Thoracic aorta (tissue), 2 donors: ENCODE measurements at places on chromosomes 13 and 19.

DNA sequence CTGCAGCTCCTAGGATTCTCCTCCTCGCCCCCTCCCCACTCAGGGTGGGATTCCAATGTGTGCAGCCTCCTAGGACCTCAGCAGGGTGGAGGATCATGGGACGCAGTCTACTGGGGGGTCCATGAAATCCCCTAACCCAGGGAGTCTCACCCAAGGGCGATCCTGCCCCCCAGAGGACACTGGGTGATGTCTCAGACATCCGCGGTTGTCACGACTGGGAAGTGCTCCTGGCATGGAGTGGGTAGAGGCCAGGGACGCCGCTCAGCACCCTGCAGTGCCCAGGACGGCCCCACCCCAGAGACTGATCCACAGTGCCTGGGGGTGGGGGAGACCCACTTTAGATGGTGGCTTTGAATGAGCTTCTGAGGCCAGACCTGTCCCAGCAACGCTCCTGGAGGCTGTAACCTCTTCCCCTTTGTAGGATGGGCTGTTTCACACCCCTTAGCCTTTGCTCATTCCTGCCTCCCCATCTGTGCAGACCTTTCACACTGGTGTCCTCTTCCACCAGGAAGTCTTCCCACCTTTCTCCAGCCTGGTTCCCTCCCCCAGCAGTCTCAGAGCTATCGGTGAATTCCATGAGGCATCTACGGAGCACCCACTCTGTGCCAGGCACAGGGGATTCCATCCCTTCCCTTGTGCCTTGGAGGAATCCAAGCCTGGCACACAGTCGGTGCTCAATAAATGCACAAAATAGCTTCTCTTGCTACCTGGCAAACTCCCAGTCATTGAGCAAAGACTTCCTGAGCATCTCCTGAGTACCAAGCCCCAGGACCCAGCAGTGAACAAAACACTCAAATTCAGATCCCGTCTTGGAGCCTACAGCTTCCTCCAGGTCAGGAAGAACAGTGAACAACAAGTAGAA, 10.5 kb downstream of the SMIM24 start:
- DNase-seq = no peak

DNA sequence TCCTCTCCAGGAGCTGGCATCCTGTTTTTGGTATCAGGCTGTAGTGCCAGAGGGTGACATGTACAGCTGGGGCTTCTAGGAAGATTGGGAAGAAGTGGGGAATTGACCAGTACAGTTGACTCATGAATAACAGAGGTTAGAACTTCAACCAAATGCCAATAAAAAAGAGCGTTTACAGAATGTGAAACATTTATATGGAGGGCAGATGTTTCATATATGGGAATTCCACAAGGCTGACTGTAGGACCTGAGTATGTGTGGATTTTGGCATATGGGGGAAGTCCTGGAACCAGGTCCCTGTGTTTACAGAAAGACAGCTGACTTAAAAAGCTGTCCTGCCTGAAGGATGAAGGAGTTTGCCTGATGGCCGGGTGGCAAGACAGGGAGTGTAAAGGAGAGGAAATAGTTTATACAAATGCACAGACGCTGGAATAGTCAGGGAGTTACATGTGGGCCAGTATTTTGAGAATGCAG, 5.2 kb downstream of the CHAMP1 start:
- DNase-seq = no peak

- no peak for DNase-seq
These were observed 77.9 kb downstream of the SOX1 start for GRCh38 chr13:112144616-112145550.

- no peak for DNase-seq
These were observed 4.9 kb downstream of the TFDP1 start for GRCh38 chr13:113589251-113589960.

- no peak for DNase-seq
These were observed 80.6 kb upstream of the CLDN10 start for GRCh38 chr13:95471960-95472359.

GRCh38 chr13:42803563-42804204, 22.3 kb downstream of the FAM216B start:
- no peak for DNase-seq

DNA sequence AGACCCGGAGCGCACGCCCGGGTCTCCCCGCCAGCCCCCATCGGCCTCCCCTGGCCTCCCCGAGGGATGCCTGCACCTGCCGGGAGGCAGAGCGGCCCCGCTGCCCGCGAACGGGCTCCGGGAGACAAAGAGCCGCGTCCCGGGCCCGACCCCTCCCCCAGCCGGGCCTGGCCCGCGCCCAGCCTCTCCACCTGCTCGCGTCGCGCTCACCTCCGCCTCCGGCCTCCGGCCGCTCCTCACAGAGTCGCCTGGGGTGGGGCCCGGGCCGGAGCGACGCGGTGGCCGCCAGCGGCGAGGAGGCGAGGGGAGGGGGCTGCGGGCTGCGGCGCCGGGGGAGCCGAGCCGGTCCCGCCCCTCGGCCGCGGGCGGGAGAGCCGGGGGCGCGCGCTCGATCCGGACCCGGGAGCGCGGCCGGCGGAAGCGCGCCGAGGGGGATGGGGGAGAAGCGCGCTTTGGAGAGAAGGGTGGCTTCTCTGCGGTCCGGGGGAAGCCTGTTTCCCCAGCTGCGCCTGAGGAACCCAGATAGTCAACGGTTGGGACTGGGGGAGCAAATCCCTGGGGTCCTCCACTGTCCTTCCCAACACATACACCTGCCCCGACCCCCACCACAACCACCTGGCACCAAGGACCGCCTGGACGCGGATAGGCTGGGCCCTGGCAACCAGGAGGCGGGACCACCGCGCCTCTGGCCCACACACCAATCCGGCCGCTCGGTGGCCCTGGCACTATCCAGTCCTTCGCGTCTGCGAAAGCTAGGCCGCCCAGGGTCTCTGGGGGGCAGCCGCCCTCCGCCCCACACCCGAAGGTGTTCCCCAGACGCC, at the start of gene PRR36:
Gene PRR36, minus strand, starts transcription at position 315 of the 821 bp plus-strand sequence. CDS start 701 bp downstream, outside the sequence.
- no peak for DNase-seq

GRCh38 chr19:31317570-31317969, 31.7 kb downstream of the TSHZ3 start:
- DNase-seq = no peak

GRCh38 chr13:51047434-51048165, 63.5 kb downstream of the C13orf42 start:
- no peak for DNase-seq

DNA sequence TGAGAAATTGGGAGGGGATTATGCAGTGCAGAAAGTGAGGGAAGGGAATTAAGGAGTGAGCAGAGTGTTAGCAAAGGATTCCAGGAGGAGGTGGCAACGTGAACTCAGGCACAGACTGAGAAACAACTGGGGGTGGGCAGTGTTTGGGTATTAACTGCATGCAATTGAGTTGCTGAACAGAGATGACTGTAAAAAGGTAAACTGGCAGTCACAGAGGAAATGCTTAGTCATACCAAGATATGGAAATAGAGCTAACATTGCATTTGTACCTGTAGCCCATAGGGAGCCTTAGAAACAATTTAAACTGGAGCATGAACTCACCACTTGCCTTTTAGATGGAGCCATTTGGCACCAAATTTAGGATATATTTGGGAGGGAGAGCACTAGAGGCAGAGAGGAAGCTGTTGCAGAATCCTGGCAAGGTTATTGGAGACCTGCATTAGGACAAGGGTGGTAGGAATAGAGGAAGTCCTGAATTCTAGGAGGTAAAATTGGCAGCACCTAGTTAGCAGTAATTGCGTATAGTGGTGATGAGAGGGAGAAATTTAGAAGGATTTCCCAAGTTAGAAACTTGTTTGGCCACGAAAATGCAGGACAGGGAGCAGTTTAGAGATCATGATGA, 100.6 kb upstream of the FRY start:
- no peak for DNase-seq
